NB4 (cell line): ENCODE measurements at places on chromosomes 13 and 19.

GRCh38 chr19:46052896-46053295 lies 12.1 kb upstream of the IGFL4 start:
- DNase-seq: no peak

GRCh38 chr19:23917856-23918255 lies 3.2 kb downstream of the ZNF726 start:
- DNase-seq: no peak

DNA sequence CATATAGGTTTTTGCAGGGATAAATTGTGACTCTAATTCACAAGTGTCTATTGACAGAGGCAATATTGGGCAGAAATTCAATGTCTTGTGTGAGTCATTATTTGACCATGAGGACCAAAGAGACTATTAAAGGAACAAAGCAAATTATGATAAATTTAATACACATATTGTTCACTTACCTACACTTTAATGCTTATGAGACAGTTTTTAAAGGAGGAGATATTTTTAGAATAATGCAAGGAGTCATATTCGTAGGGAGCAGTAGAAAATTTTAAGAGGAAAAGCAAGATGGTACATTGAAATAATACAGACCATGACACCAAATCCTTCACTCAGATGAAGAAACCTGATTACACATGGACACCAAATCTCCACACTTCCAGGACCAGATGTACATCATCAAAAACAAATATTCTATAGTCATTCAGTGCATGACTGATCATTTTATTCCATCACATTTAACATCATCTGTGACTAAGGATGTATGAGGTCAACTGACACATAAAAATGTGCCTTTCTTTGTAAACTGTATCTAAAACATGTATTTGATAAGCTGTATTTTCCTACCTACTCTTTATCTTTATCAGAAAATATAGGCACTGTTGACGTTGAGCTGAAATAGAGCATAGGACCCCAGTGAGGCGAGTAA lies 4.2 kb upstream of the OR7A17 start:
- no peak for DNase-seq

DNA sequence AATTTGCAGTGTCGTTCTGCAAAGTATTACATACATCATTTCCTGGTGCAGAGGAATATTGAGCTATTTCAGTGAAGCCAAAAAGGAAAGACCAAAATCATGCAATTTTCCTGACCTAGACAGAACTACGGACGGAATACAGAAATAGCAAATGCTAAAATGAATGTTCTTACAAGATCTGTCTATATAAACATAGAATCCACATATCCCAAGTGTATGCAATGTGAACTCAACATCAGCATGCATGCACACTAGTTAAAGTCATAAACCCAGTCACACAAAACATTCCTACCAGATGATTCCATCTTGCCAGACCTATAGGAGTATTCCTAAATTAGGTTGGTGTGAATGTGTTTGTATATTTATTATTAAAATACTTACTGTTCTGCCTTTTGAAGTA lies 383.7 kb upstream of the ZNF507 start:
- DNase-seq: no peak

DNA sequence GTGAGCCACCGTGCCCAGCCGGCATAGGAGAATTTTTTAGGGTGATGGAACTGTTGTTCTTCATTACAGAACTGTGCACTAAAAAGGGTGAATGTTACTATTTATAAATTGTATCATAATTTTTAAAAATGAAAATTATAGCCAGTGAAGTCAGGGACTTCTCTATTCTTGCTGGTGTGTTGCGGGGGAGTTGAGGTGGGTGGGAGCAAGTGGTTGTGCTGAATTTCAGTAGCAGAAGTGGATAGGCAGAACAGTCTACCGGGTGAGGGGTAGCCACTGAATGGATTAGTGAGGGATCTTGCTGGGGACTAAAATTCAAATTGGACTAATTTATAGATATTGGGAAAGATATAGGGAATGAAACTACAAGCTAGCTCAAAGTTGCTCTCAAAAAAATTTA lies 74.0 kb downstream of the CAB39L start:
- DNase-seq: peak; percentile 58

DNA sequence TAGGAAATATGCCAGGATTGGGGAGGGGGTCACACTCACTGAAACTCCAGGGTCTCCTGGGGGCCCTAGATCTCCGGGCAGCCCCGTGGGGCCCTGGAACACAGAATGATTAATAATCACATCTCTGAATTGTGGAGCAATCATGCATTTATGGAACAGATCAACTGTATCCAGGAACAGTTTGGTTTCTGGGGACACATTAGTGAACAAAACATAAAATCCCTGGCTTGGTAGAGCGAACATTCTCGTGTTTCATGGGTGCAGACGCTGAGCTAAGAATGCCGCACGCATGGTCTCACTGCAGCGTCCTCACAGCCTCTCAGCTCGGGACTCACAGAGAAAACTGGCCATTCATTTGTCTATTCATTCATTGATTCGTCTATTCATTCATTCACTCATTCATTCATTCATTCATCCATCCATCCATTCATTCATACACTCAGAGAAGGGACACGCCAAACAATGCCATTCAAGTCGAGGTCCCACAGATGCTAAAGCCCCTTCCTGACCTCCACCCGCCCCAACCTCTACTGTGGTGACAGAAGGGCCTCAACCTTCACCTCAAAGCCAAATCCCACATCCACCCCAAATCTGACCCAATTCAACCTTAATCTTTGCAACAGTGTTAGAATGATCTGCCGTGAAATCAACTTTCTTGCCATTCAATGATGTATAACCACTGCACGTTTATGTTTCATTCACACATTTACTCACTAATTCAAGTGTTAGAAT lies 35.0 kb upstream of the OLFM2 start:
- DNase-seq: no peak

DNA sequence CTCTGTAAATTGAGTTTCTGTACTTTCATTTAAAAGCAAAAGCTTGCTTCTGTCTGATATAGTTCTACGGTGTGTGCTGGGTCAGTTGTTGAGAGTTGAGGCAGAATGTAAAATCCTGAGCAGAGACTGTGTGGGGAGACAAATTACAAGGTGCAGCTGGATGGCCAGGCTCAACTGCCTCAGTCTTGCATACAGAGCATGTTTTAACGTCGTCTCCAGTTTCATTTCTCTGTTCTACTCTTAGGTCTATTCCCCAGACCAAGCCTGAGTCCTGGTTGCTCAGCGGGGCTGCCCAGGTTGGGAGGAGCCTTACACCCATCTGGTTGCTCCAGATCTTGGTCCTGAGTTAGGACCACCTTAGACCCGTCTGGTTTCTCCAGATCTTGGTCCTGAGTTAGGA lies 54.4 kb upstream of the MEDAG start:
- no peak for DNase-seq

DNA sequence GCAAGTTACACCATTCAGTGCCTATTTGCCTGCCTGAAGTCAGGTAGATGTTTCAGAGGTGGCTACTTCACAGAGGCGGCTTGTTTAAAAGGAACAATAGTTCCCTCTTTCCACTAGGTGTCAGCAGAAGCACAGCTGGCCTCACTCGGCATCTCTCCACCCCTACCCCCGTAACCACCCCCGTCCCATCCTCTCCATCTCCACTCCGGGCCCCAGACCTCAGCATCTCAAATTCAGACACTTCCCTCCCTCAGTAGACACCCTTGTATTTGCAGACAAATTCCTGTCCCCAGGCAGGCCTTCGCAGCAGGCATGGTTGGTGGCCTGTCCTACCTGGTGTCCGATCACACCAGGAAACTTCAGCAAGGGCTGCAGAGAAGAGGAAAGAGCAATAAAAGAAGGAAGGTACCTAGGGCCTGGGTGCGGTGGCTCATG lies 9.1 kb upstream of the DPP9 start:
- peak; percentile 69 for DNase-seq

DNA sequence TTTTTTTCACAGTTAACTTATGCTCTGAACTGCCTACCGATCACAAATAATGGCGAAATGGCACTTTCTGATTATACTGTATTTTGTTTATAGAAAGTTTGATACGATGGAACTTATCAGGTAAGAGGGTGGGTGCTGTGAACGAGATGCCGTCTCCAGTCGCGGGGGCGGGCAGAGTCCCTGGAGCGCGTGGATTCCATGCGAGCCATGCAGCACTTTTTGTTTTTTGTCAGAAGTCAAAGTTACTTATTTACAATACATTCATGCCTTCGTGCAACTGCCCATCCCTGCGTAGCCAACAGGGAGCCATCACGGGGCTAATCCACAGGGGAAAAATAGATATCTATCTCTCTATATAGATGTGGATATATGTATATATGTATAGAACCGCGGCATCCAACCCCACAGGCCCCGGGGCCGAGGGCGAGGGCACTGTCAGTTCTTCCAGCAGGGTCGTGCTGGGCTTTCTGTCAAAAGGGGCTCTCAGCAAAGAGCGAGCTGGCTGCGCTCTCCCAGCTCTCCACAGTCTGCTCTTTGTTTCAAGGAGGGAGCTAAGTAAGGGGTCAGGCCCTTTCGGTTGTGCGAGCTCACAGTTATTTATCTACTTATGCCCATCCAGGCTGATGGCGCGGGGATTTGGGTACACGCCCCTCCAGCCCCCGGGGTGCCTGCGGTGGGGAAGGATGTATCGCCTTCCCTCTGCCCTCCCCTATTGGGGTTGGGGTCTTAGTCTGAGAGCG lies 3.4 kb downstream of the SLITRK1 start:
- DNase-seq: no peak

DNA sequence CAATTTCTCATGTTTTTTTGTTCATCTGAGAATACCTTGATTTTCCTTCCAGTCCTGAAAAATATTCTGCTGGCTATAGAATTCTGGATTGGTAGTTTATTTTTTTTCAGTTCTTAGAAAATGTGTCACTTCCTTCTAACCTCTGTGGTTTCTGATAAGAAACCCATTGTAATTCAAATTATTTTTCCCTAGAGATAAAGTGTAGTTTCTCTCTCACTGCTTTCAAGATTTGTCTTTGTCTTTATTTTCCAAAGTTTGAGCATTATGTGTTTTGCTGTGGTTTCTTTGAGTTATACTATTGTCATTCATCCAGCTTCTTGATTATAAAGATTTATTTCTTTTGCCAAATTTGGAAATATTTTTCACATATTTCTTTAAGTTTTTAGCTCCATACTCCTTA lies 324.0 kb upstream of the SPRY2 start:
- no peak for DNase-seq

DNA sequence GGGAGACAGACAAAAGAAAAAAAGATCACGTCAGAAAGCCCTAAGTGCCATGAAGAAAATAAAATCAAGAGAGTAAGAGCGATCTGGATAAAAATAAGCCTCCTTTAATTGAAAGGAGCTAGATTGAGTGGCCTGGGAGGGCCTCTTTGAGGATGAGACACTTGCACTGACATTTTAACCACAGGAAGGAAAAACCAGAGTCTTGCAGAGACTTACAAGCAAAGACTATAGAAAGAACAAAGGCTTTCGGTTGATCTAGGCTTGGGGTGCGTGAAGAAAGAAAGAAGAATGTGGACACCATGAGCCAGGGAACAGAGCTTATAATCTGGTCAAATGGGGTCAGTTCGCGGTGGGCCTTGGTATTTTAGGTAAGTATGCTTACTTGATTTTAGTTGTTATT lies 342.7 kb downstream of the COG6 start:
- no peak for DNase-seq

- no peak for DNase-seq
Measured at GRCh38 chr19:5974721-5975387, 3.1 kb downstream of the RANBP3 start.

DNA sequence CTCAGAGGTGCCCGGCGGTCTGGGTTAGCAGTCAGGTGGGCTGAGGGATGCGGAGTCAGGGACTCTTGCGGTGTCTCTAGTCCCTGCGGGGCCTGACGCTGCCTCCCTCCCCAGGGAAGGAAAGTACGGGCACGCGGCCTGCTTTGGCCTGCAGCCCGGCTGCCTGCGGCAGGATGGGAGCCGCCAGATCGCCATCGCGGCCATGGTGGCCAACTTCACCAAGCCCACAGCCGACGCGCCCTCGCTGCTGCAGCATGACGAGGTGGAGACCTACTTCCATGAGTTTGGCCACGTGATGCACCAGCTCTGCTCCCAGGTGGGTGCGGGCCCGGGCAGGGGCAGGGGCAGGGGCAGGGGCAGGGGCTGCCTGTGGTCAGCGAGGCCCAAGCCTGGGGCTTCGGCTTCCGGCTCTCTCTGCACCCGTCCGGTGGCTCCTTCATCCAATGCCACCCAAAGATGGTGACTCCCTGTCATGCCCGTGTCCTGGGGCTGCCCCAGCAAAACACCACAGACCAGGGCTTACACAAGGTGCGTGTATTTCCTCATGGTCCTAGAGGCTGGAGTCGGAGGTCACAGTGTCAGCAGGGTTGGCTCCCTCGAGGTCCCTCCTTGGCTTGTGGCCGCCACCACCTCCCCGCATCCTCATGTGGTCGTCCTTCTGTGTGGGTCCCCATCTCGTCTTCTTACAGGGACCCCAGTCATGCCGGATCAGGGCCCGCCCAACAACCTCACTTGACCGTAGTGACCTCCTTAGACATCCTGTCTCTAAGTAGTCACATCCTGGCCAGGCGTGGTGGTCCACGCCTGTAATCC lies 11.3 kb upstream of the ZNF554 start:
- DNase-seq: no peak

DNA sequence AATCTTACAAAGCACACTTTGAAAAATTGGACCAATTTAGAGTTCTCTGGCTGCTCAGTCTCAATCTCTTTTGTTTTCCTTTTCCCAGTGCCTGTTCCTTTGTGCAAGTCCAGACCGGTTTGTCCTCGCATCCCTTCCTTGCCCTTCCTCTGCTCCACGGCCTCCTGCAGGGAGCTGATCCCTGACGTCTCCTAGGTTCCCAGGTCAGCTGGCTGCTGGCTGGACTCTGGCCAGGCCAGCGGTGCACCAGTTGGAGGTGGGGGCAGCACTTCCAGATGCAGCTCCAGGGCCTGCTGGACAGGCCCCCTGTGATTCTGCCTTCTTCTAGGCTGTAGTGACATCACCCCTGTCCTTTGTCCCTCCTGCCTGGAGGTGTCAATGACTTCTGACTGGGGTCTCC lies 44.0 kb upstream of the KPNA3 start:
- no peak for DNase-seq

DNA sequence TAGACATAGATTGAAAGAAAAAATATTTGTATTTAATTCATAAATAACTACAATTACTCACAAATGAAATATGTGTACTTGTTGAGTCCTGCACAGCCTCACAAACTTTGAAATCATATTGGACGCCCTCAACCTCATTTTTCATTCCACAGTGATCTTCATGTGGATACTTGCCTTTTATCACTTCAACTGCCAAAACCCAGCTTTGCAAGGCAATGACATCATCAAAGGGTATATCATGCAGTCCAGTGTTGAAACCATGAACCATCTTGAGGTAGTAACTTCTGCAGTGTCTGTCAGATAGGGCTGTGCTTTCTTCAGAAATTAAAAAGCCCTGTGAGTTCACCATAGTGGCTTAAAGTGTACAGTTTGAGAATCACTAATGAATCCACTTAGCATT lies 82.2 kb downstream of the HS6ST3 start:
- no peak for DNase-seq

- DNase-seq: peak; percentile 81
Measured at GRCh38 chr19:46068345-46069258, 27.8 kb upstream of the IGFL4 start.

GRCh38 chr19:41998246-41999020 lies 4.4 kb upstream of the ATP1A3 start:
- DNase-seq: peak; percentile 27

GRCh38 chr13:85347251-85347650 lies 452.0 kb downstream of the SLITRK6 start:
- DNase-seq: no peak
